ENCODE measurements at places on chromosomes 6 and 20. TPM values are rescaled to one million over a fixed set of nuclear protein-coding genes. Genes with fewer than 3 reads are reported as not detected.

- H3K4me3 ChIP-seq, result no peak overlapping the region
- no peak overlapping the region for H3K27ac ChIP-seq
- no peaks in the 10 kb centered on the region for H3K4me1 ChIP-seq
- H3K27me3 ChIP-seq, result no peaks in the 10 kb centered on the region
- DNase-seq, result no peak
Measured at GRCh38 chr20:55173601-55174000, 698.2 kb downstream of the DOK5 start.

GRCh38 chr20:22353586-22353985 lies 230.8 kb downstream of the FOXA2 start:
- H3K36me3 ChIP-seq, result no peaks in the 10 kb centered on the region
- H3K27me3 ChIP-seq, result peaks cover 6% of the 10 kb centered on the region
- no peak for DNase-seq
- H3K4me1 ChIP-seq, result no peaks in the 10 kb centered on the region
- no peak overlapping the region for H3K27ac ChIP-seq
- H3K4me3 ChIP-seq, result no peak overlapping the region

Gene WFDC2
- 43.9 TPM for total RNA-seq

Gene GMPR
- total RNA-seq, result 5.9 TPM

Gene MDFI
- 75.8 TPM for total RNA-seq

Gene RIPPLY2
- not detected for total RNA-seq

Measured in breast epithelium (tissue), 4 donors.